ENCODE measurements at places on chromosomes 5 and 9. TPM values are rescaled to one million over a fixed set of nuclear protein-coding genes. Genes with fewer than 3 reads are reported as not detected.

DNA sequence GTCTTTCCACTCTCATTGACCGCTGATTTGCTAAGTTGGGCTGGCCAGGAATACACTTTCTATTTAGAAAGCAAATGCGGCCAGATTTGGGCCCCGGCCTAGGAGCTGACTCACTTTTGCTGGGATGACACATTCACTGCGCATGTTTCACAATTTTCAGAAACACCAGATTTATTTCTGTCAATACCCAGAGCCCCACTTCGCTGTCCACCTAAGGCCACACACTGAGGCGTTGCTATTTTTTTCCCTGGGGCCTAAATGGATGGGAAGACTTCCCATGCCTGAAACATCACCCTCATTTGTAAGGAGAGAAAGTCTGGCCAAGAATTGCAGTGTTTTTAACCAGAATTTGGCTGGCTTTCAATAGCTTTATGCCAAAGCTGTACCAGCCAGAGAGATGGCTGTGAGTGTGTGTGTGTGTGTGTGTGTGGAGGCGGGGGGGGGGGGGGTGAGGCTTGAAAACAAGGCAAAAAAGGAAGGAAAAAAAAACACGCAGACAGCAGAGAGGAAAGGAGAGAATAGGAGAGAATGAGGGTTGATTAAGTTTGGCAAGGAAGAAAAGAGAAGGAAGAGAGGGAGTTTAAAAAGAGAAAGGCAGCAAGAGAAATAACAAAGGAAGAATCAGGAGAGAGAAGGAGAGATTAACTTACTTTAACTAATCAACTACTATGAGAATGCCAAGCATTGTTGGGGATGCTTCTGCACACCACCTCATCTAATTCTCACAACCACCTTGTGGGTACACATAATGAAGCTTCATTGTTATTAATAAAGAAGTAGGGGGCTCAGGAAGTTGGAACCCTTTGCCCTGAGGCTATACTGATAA, 261.4 kb upstream of the KLF4 start:
- DNase-seq, result peak; percentile 91

GRCh38 chr9:104743376-104743985, 4.0 kb upstream of the NIPSNAP3A start:
- DNase-seq, result no peak

DNA sequence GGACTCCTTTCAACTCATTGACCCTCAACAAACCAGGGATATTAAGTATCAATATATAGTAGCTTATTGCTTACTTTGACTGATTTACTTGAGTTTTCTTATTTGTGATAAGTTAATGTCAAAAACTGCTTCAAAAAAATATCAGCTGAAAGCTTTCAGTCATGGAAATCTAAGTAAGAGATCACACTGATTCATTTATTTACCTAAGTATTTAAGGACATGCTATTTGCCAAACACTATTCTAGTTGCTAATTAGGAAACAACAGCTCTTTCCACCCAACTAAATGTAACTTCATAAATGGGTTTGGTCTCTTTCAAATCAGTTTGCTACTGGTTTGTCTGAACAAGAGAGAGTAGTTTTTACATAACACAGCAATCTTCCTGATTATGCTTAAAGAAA, 48.2 kb downstream of the CHD1 start:
- no peak for DNase-seq

DNA sequence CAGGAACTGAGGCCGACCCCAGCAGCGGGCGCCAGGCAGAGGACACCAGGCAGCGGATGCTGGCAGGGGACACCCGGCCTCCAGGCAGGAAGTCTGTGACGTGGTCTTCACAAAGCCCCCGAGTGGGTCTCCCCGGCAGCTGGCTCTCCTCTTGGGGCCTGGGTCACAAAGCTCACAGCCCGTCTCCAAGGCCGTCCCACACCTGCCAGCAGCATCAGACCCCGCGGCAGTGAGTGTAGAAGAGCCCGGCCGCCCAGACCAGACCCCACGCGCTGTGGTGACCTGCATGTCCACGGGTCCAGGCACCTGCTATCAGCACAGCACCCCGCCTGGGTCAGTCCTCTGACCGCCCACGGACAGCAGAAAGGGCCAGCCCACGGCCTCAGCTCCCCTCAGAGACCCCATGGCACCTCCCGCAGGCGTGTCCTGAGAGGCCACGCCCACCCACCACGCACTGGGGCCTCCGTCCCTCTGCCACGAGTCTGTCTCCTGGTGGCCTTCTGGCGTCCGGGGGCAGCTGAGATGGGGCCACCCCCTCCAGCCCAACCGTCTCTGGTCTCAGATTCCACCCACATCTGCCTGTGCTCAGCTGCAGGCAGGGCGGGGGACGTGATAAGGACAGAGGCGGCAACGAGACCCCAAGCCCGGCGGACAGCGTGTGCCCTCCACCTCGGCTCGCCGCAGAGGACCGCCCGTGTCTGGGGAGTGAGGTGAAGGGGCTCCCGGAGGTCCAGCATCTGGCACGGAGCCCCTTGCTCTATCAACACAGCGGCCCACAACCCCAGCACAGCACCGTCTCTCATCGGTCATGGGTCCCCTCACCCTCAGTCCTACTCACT, 34.2 kb downstream of the EXD3 start:
- no peak for DNase-seq

DNA sequence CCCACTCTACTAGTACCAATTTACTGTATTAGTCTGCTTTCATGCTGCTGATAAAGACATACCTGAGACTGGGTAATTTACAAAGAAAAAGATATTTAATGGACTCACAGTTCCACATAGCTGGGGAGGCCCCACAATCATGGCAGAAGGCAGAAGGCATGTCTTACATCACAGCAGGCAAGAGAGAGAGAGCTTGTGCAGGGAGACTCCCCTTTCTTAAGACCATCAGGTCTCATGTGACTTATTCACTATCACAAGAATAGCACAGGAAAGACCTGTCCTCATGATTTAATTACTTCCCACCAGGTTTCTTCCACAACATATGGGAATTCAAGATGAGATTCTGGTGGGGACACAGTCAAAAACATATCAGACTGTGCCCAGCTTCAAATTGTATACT, 11.5 kb downstream of the UGT3A1 start:
- no peak for DNase-seq

DNA sequence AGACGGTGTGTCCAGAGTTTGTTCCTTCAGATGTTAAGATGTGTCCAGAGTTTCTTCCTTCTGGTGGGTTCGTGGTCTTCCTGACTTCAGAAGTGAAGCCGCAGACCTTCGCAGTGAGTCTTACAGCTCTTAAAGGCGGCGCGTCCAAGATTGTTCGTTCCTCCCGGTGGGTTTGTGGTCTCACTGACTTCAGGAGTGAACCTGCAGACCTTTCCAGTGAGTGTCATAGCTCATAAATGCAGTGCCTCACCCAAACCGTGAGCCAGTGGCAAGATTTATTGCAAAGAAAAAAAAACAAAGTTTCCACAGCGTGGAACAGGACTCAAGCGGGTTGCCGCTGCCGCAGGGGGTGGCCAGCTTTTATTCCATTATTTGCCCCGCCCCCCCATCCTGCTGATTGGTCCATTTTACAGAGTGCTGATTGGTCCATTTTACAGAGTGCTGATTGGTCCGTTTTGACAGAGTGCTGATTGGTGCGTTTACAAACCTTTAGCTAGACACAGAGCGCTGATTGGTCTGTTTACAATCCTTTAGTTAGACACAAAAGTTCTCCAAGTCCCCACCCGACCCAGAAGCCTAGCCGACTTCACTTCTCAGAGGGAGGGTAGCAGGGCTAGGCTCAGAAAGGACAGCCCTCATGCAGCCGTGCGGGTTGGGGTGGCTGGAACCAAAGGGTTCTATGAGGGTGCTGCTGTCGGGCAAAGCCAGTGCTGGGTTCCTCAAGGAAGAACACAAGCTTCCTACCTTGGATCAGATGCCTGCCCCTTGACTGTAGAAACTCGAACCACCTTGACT, 9.1 kb upstream of the RNF130 start:
- DNase-seq, result peak; percentile 43

GRCh38 chr5:139642213-139642612, 5.9 kb upstream of the CXXC5 start:
- no peak for DNase-seq

GRCh38 chr5:32960340-32961058, 249.4 kb downstream of the NPR3 start:
- no peak for DNase-seq

GRCh38 chr5:34494111-34494755, 161.9 kb upstream of the RAI14 start:
- no peak for DNase-seq

- DNase-seq, result no peak
Measured at GRCh38 chr9:71910650-71911060, 338 bp downstream of the ABHD17B start.

- no peak for DNase-seq
Measured at GRCh38 chr5:172642486-172642885, 1.4 kb downstream of the NEURL1B start.

GRCh38 chr5:83740741-83741140, 20.1 kb upstream of the HAPLN1 start:
- no peak for DNase-seq

GRCh38 chr5:32711681-32712480, 760 bp downstream of the NPR3 start:
- DNase-seq, result peak; percentile 63

GRCh38 chr5:170466988-170467707, 36.7 kb upstream of the KCNIP1 start:
- DNase-seq, result no peak

DNA sequence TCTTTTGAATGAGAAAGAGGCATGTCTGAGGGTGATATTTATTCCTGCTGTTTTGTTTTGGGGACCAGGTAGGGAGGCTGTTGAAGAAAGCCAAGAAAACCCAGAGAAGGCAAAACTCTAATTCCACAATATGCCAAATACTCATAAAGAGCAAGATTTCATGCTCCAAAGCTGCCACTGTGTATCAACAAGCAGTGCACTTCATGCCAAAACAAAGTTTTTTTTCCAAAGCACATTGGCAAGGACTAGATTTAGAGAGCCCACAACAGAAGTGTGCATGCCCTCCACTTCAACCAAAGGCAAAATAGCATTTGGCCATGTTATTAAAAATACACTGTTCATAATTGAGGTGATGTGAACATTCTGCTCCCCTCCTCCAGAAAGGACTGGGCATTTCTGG, 229.9 kb downstream of the EBF1 start:
- DNase-seq, result no peak

DNA sequence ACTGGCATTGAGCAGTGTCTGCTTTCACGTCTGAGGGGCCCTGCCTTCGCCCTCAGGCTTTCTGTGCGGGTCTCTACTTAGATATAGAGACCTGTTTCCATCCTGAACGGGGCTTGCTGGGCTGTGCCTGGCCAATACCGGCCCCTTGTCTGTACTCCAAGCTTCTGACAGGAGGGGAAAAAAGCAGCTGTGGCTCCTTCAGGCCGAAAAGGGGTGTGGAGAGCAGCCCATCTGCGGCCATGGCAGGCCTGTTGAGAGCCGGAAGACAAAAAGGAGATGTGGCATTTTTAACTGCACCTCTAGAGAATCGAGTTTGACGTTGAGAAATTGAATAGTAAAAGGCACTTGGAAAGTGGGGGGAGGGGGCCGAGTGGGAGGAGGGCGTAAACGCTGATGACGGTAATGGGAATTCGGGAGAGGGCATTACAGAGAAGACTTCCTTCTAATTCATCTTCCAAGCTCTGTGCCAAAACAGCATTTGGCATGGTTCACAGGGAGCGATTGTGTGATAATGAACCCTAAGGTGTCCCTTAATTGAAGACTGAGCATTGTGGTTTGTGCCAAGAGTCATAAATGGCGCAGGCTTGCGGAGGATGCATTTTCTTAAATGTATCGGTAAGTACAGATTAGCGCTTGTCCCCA, 25.1 kb upstream of the PRDM12 start:
- no peak for DNase-seq

DNA sequence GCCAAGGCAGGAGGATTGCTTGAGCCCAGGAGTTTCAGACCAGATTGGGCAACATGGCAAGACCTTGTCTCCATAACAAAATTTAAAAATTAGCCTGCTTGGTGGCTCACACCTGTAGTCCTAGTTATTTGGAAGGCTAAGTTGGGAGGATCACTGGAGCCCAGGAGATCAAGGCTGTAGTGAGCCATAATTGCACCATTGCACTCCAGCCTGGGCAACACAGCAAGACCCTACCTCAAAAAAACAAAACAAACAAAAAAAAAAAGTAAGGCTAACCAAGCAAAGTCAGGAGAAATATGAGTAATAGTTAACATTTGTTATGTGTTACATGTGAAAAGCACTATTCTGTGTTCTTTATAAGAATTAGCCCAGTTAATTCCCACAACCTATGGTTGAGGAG, 74.7 kb downstream of the FOXB2 start:
- no peak for DNase-seq

GRCh38 chr9:106697390-106697749, 165.6 kb upstream of the ZNF462 start:
- DNase-seq, result no peak

- no peak for DNase-seq
Measured at GRCh38 chr9:30039712-30040111, 2344.7 kb upstream of the ACO1 start.

DNA sequence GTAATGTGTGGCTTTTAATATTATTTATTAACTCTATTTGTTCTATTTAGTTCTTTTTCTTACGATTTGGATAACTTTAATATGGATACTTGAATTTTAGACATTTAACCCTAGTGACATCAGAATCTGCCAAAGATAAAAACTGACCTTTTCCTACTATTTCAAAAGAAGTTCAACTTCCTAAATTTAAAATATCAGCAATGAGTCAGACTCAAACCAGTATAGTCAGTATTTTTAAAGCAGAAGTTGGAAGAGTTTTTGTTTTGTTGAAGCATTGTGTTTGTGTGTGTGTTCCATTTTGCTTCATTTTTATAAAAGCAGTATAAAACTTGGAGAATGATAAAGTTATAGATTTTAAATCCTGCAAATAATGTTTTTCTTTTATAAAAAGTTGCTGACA, 251.8 kb upstream of the RASA1 start:
- DNase-seq, result no peak

GRCh38 chr5:16983972-16984371, 47.9 kb upstream of the MYO10 start:
- no peak for DNase-seq

GRCh38 chr9:112218908-112219307, 43.8 kb upstream of the SUSD1 start:
- DNase-seq, result no peak

GRCh38 chr5:157366741-157367674, 93.0 kb upstream of the NIPAL4 start:
- DNase-seq, result no peak

GRCh38 chr5:116681334-116682013, 106.9 kb upstream of the SEMA6A start:
- no peak for DNase-seq

Gene TEK
- 19.1 TPM for total RNA-seq

Gene KCNN2
- 8.0 TPM for total RNA-seq

Gene DMRTA1
- 0.97 TPM for total RNA-seq

Gene SEMA5A
- 27.1 TPM for total RNA-seq

Gene RNF183
- total RNA-seq, result not detected

Gene GNPDA1
- 22.7 TPM for total RNA-seq

Gene GGTA1
- 31.3 TPM for total RNA-seq

Gene LTC4S
- total RNA-seq, result 7.6 TPM
